ENCODE measurements at places on chromosomes 7 and 10.

DNA sequence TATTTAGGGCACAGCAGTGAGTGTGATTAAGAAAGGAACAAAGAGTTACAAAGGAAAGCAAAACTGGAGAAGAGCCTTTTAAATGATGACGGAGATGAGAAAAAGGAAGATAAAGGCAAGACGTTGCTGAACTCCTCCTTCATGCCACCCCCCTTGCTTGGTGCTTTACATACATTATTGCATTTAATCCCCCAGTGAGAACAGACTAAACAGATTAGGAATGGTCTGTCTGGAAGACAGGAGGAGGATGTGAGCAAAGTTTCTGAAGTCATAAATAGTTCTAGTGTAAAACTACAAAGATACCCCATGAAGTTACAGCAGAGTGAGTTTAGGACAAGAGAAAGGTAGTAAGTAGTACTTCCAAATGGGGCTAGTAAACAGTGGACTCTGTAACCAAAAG, 113.5 kb downstream of the PLCE1 start:
- no peak for DNase-seq

- no peak for DNase-seq
Observed at GRCh38 chr10:124743191-124744101, 732 bp downstream of the FAM53B start.

DNA sequence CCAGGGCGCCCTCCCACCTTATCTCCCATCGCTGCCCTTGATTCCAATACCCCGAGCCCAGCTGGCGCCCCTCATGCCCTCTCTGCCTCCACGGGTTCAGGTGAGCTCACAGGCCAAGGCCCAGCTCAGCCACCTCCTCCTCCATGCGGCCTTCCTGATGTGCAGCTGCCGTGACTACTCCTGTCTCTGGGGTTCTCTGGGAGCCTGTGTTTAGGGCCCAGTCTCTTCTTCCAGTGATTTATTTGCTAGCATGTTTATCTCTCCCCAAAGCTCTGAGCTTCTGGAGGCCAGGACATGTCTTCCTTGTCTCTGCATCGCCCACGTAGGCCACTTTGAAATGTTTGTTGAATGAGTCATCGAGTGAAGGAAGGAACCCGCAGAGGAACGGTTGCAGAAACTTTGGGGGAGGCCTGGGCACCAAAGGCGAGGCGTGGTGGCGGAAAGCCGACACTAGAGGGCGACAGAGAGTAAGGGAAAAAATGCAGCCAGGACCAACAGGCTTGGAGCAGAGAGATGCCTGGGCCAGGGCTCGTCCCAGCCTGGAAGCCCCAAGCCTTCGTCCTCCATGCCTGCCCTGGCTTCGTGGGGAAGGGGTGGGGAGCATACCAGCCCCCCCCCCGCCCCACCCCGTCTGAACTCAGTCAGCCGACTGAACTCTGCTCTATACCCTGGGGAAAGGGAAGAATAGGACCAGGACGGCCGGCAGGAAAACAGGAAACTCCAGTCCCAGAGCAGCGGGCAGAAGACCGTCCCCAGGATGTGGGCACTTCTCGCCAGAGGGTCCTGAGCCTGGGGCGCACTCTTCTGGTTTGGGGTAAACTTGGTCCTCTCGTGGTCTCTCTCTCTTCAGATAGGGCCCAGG, 10.9 kb upstream of the HSPB1 start:
- DNase-seq = peak; percentile 79

DNA sequence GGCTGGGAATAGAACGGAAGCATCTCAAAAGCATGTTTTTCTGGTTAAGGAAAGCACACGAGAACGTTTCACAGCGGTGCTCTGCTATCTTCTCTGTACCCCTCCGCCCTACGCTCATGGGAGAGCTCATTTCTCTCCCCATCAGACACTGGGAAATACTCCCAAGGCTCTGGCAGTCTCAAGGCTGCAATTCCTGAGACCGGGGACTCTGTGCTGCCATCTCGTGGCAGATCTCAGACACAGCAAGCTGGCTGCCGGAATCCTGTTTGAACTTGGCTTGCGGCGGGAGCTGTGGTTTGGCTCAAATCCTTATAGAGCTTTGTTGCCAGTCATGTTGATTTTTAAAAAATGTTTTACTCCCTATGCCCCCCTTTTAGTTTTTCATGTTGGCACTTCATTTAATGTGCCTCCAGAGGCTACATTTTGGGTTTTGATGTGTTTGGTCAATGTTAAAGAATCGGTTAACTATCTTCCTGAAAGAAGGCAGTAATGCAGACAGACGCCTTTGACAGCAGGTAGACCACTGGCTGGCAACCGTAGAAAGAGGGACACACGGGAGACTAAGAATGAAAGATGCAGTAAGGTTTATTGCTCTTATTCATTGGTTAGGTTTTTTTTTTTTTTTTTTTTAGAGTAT, 27.6 kb downstream of the BMPER start:
- peak; percentile 53 for DNase-seq

DNA sequence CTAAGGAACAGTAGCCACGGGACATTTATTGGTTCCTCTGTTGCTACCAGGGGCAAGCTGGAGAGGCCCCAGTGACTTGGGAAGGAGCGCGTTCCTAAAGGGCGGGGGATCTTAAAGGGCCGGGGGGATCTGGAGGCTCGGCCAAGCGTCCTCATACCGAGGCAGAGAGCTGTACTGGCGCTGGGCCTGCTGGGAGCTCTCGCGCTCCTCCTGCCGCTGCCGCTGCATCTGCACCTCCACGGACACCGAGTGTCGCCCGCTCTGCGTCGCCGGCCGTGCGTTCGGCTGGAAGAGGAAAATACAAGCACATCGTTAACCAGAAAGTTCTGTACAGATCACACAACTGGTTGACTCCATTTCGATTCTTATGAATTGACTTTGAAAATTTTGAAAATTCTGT, 695.6 kb downstream of the PARD3 start:
- no peak for DNase-seq

GRCh38 chr7:74568658-74569057, 88.9 kb upstream of the GTF2I start:
- DNase-seq = no peak

- no peak for DNase-seq
Observed at GRCh38 chr10:77835669-77836086, 90.9 kb downstream of the DLG5 start.

GRCh38 chr7:25949736-25950487, 202.1 kb upstream of the NFE2L3 start:
- DNase-seq = no peak

DNA sequence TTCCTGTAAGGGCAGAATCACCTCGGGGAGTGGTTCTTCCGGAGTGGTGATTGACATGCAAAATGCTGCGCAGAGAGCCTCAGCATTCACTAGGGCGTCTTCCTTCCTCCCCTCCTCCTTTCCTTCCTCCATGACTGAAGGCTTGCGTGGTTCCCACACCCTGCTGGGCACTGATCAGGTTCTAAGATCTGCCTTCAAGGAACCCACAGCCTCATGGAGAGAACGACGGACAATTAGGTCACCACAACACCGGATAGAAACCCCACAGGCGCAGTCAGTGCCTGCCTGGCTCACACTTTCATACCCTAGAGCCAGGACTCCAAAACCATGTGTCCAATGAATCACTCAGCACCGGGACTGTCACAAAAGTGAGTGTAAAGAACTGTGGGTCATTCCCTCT, 131.3 kb downstream of the DPP6 start:
- DNase-seq = no peak

DNA sequence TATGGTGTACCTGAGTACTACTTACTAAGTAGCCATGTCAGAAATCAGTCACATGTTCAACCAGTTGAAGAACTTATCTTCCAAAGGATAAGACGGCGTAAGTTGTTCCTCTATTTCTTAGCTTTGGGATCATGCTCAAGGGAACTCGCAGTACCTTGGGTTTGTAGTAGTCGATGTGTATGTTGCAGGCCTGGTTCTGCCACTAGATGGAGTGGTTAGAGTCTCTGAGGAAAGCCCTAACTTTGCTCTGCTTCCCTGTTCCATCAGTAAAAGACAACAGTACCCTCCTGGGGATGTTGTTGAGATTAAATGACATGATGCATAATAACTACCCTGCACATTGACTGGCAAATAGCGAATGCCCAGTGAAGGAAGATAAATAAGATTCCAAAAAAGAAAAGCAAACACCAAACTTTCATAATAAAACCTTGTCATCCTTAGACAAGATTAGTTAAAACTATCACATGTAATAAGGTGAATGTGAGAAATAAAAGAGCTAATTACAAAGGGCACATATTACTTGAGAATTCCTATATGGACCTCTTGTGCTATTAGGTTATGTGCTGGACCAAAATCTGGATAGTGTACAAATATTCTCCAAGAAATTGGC, 165.9 kb downstream of the ABCA13 start:
- DNase-seq = no peak

GRCh38 chr10:94225589-94225988, 137.2 kb downstream of the NOC3L start:
- no peak for DNase-seq

DNA sequence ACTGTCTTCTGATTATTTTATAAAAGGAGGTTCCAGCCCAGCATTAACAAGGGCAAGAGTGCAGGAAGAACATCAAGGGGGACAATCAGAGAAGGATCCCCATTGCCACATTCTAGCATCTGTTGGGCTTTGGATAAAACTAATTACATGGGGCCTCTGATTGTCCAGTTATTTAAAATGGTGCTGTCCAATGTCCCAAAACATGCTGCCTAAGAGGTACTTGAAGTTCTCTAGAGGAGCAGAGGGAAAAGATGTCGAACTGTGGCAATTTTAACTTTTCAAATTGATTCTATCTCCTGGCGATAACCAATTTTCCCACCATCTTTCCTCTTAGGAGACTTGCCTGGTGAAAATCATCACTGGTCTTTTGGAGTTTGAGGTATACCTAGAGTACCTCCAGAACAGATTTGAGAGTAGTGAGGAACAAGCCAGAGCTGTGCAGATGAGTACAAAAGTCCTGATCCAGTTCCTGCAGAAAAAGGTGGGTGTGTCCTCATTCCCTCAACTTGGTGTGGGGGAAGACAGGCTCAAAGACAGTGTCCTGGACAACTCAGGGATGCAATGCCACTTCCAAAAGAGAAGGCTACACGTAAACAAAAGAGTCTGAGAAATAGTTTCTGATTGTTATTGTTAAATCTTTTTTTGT, 2.3 kb downstream of the IL6 start:
- no peak for DNase-seq

- no peak for DNase-seq
Observed at GRCh38 chr10:132921818-132922807, 20.3 kb downstream of the CFAP46 start.

- no peak for DNase-seq
Observed at GRCh38 chr10:20709708-20710107, 187.4 kb downstream of the NEBL start.

DNA sequence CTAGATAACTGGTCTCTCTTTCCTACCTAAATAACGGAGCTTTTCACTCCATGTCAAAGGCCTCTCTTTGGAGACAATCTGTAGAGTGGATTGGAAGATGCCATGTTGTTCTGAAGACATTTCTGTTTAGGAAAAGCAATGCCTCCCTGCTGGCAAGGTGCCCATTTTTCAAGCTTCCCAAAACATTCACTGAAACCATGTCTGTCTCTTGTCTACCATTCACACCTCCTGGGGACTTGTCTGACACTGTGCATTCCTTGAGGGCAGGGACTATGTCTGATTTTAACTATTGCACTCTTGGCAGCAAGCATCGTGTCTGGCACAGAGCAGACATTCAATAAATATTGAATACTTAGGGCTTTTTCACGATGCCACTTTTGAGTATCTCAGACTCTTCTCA, 528.9 kb upstream of the NRP1 start:
- no peak for DNase-seq

- DNase-seq = no peak
Observed at GRCh38 chr10:43968076-43968475, 319.4 kb upstream of the ZNF32 start.

GRCh38 chr7:143892527-143893300, 9.3 kb downstream of the TCAF1 start:
- DNase-seq = no peak

DNA sequence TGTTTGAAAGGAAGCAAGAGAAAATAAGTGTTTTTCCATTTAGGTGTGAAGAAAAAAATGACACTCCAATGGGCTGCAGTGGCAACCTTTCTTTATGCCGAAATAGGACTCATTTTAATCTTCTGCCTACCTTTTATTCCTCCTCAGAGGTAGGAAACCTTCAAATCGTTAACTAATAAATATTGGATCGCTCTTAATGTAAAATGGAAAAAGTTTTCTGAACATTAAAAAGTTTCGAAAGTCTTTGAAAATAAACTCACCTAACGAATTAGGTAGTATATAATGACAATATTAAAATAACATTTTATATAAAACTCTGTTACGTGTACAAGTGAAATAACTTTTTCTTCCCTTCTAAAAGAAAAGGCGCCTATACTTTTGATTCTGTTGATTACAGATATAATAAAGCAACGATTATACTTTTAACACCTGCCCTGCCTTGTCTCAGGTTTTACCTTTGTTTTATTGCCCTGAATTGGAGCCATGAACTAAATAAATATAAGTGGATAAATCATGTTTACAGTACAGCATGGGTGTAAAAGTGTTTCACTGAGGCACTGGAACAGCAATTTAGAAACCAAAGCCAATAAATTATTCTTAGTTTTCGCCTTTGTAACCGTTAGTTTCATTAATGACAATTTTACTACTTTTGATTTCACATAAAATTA, 804 bp downstream of the BCAP29 start:
- DNase-seq = no peak

DNA sequence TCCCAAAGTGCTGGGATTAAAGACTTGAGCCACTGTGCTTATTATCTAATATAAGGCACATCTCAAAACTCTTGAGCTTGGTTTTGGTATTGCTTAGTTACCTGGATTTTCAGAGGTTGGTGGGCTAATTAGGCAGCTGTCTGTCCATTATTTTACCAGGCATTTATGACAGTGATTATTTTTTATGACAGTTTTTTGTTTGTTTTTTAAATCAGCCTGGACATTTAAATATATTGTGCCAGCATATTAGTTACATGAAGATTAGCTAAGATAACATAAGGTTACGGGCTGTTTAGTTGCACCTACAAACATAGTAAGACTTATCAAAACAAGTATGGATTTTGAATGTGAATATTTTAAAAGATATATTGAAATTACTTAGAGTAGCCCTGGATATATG, 2.6 kb upstream of the ZRANB1 start:
- DNase-seq = no peak

DNA sequence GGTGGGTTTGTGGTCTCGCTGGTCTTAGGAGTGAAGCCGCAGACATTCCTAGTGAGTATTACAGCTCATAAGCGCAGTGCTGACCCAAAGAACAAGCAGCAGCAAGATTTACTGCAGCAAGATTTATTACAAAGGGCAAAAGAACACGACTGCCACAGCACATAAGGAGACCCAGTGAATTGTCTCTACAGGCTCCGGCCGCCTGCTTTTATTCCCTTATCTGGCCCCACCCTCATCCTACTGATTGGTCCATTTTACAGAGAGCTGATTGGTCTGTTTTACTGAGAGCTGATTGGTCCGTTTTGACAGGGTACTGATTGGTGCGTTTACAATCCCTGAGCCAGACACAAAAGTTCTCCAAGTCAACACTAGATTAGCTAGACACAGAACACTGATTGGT, 82.1 kb downstream of the VIPR2 start:
- no peak for DNase-seq

DNA sequence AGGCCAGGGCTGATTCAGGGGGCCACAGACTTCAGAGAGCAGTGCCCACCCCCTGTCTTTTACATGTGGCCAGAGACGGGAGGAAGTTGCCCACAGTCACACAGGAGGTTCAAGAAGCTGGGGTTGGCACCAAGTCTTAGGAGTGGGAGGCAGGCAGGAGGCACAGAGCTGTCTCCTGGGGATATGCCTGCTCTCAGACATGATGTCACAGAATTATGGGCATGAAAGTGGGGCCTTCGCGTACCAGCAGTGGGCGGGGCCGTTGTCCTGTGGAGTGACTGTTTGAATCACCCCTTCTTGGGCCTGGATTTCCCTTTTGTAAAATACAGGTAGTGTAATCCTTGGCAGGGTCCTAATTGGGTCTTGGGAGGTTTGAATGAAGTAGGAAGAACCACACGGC, 81.2 kb upstream of the PPIF start:
- DNase-seq = no peak

Data from T-helper 1 cell (primary cell).